KG1 (cell line): ENCODE measurements at places on chromosomes 7 and 10.
A peak's percentile ranks its signal among the peaks of the same experiment; 100 is the strongest.

DNA sequence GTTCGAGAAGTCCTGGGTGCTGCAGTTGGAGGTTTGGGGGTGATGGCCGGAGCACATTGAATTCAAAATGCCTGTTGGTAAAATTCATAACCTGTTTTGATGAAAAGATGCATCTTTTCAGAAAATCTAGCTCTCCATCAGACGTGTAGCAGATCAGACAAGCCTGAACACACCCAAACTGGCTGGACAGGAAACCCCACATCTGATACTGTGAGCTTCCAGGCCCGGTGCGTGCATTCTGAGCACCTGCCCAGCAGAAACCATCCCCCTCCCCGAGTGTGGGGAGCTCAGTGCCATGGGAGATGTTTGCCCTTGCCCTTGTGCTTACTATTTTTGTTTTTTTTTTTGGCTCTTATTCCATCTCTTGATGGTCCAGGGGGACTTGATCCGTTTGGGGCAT lies 417.1 kb downstream of the TCERG1L start:
- DNase-seq = no peak

DNA sequence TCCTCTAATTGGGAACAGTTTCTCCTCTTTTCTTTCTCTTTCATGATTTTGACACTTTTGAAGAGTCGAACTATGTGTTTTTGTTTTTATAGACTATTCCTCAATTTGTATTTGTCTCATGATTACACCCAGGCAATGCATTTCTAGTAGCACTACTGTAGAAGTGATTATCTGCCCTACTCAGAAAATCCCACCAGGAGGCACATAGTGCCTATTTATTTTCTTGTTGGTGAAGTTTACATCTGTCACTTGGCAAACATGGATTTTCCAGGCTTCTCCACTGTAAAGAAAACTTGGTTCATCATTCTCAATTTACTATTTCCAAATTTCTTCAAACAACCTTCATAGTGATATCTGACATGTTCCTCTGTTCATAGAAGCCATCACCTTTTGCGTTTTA lies 893.9 kb downstream of the CCSER2 start:
- no peak for DNase-seq

- no peak for DNase-seq
Measured at GRCh38 chr7:135843214-135843613, 94.6 kb upstream of the FAM180A start.

DNA sequence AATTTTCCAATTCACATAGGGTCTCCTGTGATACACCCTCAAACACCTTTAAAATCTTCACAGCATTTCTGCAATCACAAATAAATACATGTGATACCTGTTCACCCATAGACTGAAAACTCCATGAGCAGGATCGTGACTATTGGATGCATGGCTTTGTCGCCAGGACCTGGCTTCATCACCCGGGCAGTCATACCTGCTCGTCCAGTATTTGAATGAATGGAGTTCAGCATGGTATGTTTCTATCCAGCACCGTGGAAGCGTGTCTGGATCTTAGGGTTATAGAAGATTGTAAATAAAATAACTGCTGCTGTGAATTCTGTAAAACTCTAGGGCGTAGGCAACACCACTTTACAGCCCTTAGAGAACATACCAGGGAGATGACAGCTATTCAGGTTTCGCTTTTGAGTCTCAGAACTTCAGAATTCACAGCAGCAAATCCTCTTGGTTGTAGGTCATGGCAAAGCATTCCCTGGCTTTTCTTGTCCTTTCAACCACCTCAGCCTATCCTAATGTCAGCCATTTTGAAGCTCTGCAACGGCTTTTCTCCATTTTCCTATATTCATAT lies 47.4 kb upstream of the USP6NL start:
- DNase-seq = no peak

- DNase-seq = no peak
Measured at GRCh38 chr7:138980563-138981291, 462 bp downstream of the KIAA1549 start.

GRCh38 chr10:22605168-22605567 lies 109.2 kb downstream of the PIP4K2A start:
- peak; percentile 41 for DNase-seq

GRCh38 chr10:117884093-117884492 lies 162.6 kb downstream of the RAB11FIP2 start:
- no peak for DNase-seq

DNA sequence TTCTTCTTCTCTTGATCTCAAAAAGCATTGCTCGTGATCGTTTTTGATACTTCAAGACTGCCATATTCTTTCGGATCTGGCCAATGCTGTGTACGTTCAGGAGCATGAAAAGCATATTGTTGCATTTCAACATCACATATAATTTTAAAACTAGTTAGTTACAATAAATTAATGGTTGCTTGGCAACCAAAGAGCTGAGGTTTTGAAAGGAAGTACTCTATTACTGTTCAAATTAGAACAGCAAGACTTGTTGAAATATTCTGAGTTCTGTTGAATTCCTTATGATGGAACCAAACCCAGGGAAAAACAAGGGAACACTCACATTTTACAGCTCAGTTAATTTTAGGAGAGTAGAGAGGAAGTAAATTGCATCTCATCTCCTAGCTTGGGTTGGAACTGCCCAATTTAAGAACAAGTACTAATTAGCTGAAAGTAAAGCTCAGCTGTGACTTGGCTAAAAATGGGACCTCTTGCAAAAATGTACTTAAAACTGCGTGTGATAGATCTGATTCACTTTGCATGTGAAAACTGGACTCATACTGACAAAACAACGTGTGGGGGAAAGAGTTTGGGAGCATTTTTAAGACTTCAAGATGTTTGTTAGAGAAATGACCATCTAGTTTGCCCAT lies 21.2 kb downstream of the OR9A2 start:
- DNase-seq = no peak

GRCh38 chr10:99993701-99994689 lies 15.8 kb downstream of the DNMBP start:
- DNase-seq = peak; percentile 69

GRCh38 chr10:24465124-24465874 lies 256.4 kb downstream of the KIAA1217 start:
- DNase-seq = no peak

- DNase-seq = no peak
Measured at GRCh38 chr7:112784603-112785002, 5.6 kb downstream of the TMEM168 start.

- no peak for DNase-seq
Measured at GRCh38 chr10:93973748-93974445, 19.8 kb upstream of the PLCE1 start.

GRCh38 chr10:116873134-116873533 lies 23.8 kb downstream of the ENO4 start:
- DNase-seq = no peak

DNA sequence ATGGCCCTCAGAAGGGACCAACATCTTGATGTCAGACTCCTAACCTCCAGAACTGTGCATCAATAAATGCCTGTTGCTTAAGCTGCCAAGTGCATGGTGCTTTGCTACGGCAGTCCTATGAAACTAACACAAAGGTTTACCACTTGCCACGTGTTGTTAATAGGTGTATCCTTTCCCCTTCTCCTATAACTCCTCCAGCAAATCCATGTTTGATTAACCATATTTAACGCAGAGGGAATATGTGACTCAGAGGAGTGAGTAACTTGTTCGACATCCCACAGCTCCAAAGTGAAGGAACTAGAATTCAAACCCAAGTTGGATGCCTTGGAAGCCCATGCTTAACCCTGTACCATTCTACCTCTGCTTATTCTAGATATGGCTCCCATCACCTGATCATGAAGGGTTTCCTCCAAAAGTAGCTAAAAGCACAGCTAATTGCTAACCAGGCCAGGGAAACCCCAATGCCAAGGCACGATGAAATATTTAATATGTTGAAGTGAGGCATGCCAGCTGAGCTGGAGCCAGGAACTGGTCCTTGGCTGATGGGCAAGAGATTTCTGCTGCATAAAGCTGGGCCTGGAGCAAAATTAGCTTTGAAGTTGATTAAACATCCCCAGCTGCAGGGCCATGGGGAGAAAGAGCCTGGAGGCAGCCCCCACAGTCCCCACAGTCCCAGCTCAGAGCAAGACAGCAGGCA lies 131.9 kb downstream of the C10orf90 start:
- no peak for DNase-seq

- no peak for DNase-seq
Measured at GRCh38 chr7:81693080-81693479, 76.8 kb downstream of the HGF start.

- no peak for DNase-seq
Measured at GRCh38 chr7:129123510-129123857, 21.0 kb upstream of the TSPAN33 start.

GRCh38 chr10:11647676-11648075 lies 36.2 kb upstream of the USP6NL start:
- no peak for DNase-seq

DNA sequence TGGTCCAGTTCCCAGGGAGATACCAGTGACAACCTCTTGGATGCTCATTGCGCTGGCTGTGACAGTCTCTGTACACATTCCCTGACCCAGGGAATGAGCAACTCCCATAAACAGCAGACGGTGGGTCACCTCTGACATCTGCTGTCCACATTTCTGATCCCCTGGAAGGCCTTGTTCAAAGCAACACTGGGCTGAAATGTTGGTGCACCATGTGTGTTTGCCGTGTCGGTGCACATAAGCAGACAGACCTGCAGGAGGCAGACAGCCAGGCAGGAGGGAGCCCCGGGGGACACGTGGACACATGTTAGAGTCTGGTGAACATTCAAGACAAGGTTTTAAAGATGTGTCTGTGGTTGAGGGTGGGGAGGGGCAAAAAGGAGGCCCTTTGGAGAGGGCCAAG lies 254.9 kb downstream of the PLXNA4 start:
- DNase-seq = no peak

GRCh38 chr7:92880212-92881090 lies 44.1 kb upstream of the CDK6 start:
- DNase-seq = no peak

- no peak for DNase-seq
Measured at GRCh38 chr10:7337431-7338171, 73.2 kb downstream of the SFMBT2 start.

GRCh38 chr7:92766461-92767003 lies 69.8 kb downstream of the CDK6 start:
- DNase-seq = no peak

- no peak for DNase-seq
Measured at GRCh38 chr10:97838091-97838490, 11.6 kb upstream of the GOLGA7B start.

- no peak for DNase-seq
Measured at GRCh38 chr7:90677486-90678404, 81.6 kb downstream of the CDK14 start.

GRCh38 chr10:29713450-29713849 lies 78.7 kb upstream of the SVIL start:
- no peak for DNase-seq

GRCh38 chr10:71038921-71039320 lies 150.6 kb upstream of the PCBD1 start:
- DNase-seq = no peak

DNA sequence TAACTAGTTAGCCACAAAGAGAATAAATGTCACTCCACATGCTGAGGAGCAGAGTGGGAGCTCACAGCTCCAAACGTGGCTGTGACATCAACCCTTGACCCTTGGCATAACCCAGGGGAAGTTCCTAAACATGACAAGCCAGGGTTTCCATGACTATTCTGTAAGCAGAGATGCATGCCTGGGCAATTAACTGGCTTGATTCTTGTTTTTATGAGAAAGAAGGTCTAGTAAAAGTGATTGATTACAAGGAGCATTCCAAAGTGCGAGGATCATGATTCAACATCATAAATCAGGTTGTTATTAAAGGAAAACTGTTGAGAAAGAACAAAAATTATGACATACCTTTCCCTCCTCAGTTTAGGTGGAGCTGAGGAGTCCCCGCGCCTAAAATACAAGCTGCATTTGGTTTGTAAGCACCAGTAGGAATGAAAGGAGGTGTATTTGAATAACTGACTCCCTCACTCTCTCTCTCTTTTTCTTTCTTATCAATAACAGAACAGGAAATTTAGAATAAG lies 108.4 kb downstream of the SFMBT2 start:
- DNase-seq = no peak

DNA sequence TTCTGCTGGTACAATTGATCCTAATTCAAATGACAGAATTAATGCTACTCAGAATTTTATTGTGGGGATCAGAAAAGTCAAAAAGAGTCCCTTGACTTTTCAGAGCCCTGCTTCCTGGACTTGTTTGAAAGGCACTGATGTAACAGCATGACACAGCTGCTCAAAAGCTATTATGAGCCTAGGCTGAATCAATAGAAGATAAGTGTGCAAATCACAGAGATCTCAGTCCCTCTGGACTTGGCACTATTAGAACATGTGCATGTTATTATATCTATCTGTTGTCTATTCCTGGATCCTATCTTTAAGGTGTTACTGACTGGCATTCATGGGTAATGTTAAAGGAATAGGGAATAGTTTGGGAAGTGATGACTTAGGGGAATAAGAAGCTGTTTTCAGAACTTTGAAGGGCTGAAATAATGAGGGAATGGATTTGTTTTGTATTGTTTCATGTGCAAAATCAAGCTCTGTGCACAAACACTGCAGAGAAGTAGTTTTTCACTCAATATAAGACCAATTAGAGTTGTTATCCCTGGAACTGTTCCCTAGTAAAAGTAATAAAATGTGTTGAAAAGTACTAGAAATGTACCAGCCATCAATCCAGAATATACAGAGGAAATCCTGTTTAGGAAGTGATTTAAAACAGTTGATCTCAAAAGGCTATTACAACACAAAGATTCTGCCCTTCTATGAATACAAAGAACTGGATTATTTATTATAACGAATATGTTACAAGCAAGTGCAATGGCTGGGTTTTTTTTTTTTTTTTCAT lies 814.9 kb upstream of the C7orf33 start:
- DNase-seq = no peak

- no peak for DNase-seq
Measured at GRCh38 chr7:16991551-16991950, 109.8 kb upstream of the AGR3 start.

- no peak for DNase-seq
Measured at GRCh38 chr10:120011359-120012130, 119.0 kb downstream of the SEC23IP start.

DNA sequence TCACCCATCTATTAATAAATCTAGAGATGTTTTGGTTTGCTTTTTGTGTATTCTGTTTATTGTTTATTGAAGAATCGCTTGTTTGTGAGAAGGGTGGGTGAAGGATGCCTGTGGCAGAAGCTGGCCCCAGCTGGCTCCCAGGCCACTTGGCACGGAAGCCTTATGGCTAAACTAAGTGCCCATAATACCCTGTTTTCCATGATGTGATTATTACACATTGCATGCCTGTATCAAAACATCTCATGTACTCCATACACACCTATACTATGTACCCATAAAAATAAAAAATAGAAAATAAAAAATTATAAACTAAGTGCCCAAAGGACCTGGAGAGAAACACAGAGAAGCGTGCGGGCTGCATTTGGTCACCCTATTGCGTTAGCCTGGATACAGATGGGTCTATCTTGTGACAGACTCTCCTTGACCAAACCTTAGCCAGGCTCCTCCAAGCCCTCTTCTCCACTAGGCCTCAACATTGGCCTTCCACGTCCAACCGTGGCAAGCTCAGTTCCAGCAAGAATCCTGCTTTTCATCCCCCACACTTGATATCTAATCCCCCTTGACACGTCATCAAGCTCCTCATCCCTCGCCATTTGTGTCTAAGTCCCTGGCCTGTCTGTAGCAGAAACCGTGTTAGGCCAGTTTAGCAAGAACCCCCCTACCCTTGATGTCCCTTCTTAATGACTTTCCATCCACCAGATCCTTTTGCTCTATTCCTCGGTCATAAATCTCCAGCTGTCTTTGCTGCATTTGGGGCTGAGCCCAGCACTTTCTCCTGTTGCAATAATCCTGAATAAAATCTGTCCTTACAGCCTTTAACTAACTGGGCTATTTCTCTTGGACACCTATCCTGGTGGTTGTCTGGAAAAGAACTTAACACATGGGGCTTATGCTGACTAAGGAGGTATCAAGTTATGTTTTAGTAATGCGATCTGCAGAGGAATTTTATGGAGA lies 245.2 kb downstream of the TNS3 start:
- DNase-seq = no peak
